ENCODE measurements at places on chromosomes 16 and 17.
A peak's percentile ranks its signal among the peaks of the same experiment; 100 is the strongest.

GRCh38 chr17:45106582-45106981 is 25.7 kb downstream of the PLCD3 start:
- no peak for DNase-seq

GRCh38 chr16:23145608-23146007 is 3.6 kb downstream of the USP31 start:
- no peak for DNase-seq

DNA sequence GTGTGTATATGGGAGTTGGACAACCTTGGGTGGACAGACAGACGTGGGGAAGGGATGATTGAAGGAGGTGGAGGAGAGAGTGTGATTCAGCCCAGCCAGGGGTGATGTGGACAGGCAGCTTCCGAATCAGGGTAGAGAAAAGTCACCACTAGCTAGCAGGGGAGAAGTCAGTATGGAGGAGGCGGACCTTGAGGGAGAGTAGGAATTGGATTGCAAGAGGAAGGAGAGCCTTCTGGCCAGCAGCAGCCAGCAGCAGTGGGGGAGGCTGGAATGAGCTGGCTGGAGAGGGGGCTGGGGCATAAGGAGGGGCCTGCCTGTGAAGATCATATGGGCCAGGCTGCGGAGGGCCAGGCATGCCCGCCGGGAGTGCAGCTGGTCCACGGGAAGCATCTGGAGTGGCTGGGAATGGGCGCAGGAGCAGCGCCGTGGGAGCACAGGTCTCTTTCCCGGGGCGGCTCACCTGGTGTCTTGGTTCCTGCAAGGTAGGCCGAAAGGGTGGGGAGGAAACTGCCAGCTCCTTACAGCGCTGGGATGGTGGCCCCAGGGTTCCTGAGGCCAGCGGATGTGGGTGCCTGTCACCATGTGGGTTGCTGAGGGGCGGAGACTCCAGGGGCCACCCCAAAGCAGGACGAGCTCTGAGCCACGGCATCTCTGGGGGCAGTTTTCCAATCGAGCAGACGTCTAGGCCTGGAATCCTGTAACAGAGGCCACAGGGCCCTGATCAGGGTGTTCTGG is 235.3 kb downstream of the SEC14L1 start:
- peak; percentile 56 for DNase-seq

DNA sequence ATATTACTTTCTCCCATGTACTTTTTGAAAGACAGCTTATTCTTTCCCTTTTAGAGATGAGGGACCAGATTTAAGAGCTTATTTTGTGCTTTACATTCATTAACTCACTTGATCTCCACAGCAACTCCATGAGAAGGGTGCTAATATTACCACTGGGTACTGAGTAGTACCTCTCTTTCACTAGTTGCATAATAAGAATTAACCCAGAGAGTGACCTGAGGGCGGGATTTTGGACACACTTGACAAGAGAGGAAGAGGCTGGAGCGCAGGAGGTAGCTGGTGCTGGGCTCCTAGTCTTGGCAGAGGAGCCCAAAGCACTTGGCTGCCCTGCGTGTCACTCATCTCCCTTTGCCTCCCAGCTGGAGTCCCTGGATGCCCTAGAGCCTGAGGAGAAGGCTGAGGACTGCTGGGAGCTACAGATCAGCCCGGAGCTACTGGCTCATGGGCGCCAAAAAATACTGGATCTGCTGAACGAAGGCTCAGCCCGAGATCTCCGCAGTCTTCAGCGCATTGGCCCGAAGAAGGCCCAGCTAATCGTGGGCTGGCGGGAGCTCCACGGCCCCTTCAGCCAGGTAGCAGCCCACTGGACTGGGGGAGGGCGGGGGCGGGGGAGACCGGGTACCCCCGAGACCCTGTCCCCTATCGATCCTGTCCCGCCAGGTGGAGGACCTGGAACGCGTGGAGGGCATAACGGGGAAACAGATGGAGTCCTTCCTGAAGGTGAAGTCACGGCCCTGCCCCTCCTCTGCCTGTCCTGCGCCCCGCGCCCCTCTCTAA is 1.7 kb upstream of the MAZ start:
- DNase-seq: no peak

DNA sequence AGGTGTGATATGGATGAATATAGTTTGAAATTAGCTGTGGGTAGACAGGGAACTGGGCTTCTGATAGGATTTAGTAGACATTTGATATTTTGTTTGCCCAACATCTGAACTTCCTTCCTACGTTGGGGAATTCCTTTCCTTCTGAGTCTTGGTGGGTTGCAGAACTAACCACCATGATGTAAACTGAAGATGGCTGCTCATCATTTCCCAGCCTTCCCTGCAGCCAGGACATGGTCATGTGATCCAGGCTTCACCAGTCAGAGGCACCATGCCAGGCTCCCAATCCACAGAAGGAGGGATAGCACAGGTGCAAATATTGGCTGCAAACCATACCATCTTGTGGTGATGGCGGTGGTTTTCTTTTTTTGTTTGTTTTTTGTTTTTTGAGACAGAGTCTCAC is 57.4 kb downstream of the EMP2 start:
- DNase-seq: no peak

DNA sequence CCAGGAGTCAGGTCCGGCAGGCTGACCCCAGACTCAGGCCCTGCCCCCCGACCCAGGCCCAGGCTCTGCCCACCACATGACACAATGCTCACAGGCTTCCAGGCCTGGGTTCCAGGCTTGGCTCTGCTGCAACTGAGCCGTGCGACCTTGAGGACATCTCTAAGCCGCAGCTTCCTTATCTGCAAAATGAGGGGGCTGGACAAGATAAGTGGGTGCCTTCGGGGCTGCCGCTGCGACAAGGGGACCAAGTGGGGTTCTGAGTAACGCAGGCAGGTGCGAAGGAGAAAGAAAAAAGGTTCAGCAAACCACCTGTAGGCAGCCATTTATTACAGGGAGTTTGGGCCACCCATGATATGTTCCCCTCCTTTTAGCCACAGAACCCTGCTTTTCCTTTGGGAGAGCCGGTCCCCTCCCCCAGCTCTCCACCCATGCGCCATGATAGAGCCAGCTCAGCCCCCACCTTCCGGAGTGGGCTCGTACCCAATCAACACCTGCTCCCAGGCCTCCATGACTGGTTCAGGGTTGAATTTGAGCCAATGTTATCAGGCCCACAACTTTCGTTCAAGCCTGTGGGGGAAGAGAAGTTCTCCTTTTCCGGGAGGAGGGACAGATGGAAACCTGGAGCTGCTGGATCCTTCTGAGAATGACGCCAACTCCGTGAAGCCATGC is 38.2 kb downstream of the RTN4RL1 start:
- no peak for DNase-seq

- DNase-seq: no peak
Observed at GRCh38 chr17:36752096-36752888, 150.9 kb downstream of the MRM1 start.

DNA sequence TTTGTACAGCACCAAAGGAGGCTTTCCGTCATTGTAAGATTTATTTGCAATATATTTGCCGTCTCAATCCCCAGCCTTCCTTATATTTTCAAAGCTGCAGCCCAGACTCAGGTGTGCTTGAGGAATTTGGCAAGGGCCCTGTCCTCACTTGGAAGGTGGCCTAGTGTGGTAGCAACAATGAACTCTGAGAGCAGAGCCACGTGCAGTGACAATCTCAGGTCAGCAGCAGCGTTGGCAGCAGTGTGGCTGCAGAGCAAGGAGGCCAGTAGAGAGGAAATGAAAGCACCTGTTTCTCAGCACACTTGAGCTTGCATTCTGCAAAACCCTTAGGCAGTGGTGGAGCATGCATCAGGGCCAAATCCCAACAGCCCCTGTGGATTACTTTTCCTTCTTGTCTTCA is 613.5 kb downstream of the RBFOX1 start:
- DNase-seq: no peak

GRCh38 chr16:4360538-4361021 is 9.5 kb upstream of the PAM16 start:
- no peak for DNase-seq

GRCh38 chr16:19479302-19479721 is 42.6 kb downstream of the GDE1 start:
- DNase-seq: no peak

DNA sequence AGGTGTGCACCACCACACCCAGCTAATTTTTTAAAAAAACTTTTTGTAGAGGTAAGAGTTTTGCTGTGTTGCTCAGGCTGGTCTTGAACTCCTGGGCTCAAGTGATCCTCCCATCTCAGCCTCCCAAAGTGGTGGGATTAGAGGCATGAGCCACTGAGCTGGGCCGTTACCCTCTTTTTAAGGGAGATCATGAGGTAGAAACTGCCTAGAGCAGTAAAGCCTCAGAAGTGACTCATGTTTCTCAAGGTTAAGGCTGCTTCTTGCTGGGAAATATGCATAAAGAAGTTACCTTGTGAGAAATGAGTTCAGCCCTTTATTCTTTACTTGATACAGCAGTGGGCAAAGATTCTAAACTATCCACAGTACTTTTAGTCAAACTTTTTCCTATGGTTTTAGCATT is 38.2 kb downstream of the GRB2 start:
- DNase-seq: no peak

- no peak for DNase-seq
Observed at GRCh38 chr16:84993926-84994325, 17.4 kb downstream of the ZDHHC7 start.

Data from activated T-helper 9 cell treated with anti-CD3 and anti-CD28 coated beads, Interleukin-2, amount 50 U/mL, for 16 hours (primary cell).